Stimulated activated CD4-positive, alpha-beta T cell treated with anti-CD3 and anti-CD28 coated beads, Interleukin-1b, Interleukin-23, amount 100 ng/mL, for 1 hour (primary cell): ENCODE measurements at places on chromosomes 11 and 22.

- no peak for DNase-seq
Measured at GRCh38 chr22:29559853-29560252, 6.3 kb upstream of the THOC5 start.

DNA sequence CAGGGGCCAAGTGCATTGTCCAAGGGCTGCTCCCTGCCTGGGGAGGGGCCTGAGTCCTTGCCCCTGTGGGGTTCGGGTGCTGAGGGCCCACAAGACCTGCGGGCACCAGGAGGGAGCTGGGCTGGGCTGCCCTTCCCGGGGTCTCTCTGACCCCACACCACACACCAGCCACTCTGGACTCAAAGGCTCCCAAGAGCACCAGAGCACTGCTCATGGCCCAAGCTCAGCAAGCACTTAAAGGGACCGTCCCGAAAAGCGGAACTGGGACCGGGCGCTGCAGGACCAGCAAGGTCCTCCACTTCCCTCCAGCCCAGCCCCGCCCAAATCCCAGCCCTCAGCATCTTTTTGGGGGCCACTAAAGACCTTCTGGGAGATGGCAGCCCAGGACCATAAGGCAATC, 5.3 kb downstream of the LSP1 start:
- DNase-seq: no peak

DNA sequence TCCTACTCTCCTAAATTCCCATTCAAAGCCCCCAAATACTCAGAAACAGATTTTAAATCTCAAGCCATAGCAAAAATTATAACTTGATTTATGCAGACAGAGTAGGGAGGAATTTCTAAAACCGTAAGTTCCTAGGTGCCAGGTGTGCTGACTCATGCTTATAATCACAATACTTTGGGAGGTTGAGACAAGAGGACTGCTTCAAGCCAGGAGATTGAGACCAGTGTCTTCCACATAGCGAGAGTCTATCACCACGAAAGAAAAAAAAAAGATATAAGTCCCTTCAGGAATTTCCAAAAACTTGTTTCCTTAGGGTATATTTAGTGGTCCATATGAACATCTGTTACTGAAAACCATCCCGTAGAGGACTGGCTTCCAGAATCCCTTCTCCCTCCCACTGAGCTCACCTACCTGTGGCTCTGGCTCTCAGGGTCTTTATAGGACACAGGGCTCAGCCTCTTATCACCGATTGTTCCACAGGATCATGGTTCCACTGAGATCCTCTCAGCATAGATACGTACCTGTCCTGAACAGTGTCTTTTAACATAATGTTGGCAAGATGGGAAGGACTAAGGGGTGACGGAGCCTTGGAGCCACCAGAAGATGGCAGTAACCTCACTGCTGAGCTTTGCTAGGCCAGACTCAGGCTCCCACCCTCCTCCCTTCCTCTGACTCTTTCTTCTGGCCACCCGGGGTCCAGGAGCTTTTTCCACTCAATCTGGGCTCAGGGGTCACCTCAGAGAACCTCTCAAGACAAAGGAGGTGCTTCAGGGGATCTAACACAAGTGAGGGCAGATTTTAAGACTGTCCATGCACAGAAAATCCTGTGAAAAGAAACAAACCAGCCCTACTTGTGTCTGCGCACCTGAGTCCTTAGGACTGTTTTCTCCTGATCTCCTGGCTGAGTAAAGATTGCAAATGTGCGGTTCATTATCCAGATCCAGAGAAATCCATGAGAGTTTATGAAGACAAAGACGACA, 117.5 kb upstream of the TOP3B start:
- no peak for DNase-seq

- DNase-seq: no peak
Measured at GRCh38 chr11:69335781-69336405, 41.9 kb downstream of the MYEOV start.

DNA sequence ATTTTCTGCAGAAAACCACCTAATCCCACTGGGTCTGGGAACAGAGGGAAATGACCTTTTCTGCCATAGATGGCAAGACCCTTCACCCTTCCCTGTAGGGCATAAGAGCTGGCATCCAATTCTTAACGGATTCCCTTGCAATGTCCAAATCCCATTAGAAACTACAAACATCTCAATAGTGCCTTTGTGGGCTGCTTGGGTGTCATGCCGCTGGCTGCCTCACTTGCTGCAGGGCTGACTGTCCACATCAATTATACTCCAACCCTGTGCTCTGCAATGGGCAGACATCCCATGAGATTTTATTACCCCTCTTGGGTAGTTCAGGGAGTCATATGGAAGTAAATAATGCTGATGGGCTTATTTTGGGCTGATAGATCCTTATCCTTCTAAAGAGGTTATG, 7.3 kb downstream of the GRAP2 start:
- DNase-seq: no peak

- no peak for DNase-seq
Measured at GRCh38 chr11:3949125-3949524, 93.7 kb downstream of the STIM1 start.

- DNase-seq: no peak
Measured at GRCh38 chr22:49687333-49687732, 140.3 kb downstream of the BRD1 start.

DNA sequence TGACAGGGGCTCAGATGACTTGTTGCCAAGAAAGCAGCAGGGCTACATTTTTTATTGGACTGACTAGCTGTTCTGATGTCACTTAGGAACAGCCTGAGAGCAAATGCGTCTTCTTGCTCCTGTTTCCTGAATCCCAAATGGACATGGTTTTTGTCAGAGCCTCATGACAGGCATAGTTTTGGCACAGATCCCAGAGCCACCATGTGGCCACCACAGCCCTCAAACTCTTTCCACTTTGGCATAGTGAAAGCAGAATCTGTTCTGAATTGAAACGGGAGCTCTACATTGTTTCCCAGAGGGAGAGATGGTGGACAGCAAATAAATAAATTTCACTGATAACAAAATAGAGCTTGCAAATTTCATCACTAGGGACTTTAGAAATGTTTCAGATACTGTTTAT, 222.2 kb downstream of the C11orf87 start:
- no peak for DNase-seq

GRCh38 chr11:12662101-12662689, 12.0 kb upstream of the TEAD1 start:
- no peak for DNase-seq

- DNase-seq: no peak
Measured at GRCh38 chr11:122423886-122424285, 231.6 kb upstream of the UBASH3B start.

- DNase-seq: no peak
Measured at GRCh38 chr11:1906611-1907423, 12.7 kb upstream of the TNNT3 start.

- DNase-seq: no peak
Measured at GRCh38 chr11:35419830-35420333, 524 bp upstream of the SLC1A2 start.

DNA sequence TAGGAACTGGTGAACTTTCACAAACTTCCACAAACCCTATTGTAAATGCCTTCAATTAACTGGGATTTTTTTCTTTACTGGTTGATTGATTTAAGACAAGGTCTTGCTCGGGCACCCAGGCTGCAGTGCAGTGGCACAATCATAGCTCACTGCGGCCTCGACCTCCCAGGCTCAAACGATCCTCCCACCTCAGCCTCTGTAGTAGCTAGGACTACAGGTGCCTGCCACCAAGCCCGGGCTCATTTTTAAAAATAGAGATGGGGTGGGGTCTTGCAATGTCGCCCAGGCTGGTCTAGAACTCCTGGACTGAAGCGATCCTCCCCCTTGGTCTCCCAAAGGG, 35.7 kb upstream of the POLA2 start:
- DNase-seq: no peak

- no peak for DNase-seq
Measured at GRCh38 chr11:78465169-78465942, 47.7 kb upstream of the GAB2 start.

DNA sequence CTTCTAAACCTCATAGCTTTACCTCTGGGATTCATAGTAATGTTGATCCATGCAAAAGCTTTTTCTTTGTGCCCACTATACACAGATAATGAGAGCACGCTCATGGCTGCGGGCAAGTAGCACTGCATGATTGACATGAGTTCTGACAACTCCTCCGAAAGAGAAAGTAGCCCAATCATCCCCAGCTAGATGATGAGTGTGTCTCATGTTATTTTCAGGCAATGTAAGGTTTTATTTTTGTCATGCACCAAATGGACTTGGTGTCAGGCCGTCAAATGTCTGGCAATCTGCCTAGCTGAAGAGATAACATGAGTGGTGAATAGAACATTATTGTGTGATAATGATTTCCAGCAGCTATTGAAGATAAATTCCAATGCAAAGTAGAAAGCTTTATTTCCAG, 662.6 kb downstream of the NTM start:
- no peak for DNase-seq

GRCh38 chr11:57466680-57467079, 6.4 kb downstream of the RTN4RL2 start:
- DNase-seq: no peak

DNA sequence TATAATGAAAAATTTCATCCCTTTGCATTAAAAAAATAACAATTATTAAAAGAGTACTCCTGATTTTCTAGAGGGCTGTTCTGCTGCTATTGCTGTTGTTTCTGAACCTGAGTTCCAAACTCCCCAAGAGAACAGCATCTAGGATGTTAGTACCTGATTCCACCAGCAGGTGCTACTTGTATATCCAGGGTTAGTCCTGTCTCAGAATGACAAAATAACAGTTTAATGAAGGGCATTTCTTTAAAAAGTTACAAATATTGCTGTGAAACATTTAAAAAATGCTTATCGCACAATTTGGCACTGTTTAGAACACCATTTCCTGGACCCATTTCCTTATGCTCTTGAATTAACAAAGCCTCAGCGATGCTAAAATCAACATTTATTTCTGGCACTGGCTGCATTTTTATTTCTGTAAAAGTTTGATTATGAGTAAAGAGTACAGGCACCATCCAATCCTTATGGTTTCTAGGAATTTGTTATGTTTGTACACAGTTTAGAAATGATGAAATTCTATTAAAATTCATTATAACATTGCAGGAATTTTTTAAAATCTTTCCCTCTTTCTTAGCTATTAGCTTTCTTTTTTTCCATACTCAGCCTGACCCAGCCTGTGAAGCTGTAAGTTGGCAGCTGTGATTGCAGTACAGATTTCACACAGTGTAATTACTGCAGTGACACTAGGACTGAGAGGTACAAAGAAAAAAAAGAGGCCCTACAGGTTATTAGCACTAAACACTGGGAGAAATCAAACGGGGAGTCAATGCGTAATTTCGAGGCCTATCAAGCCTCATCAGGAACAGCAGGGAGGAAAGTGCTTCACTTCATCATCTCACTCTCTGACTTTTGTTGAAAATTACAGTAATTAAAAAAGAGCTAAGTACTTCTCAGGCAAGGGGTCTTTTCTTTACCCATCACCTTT, 208.8 kb downstream of the DCDC1 start:
- no peak for DNase-seq

GRCh38 chr11:35165030-35165422, 26.1 kb downstream of the CD44 start:
- DNase-seq: no peak

GRCh38 chr11:69010361-69010891, 2.6 kb downstream of the MRGPRF start:
- no peak for DNase-seq

DNA sequence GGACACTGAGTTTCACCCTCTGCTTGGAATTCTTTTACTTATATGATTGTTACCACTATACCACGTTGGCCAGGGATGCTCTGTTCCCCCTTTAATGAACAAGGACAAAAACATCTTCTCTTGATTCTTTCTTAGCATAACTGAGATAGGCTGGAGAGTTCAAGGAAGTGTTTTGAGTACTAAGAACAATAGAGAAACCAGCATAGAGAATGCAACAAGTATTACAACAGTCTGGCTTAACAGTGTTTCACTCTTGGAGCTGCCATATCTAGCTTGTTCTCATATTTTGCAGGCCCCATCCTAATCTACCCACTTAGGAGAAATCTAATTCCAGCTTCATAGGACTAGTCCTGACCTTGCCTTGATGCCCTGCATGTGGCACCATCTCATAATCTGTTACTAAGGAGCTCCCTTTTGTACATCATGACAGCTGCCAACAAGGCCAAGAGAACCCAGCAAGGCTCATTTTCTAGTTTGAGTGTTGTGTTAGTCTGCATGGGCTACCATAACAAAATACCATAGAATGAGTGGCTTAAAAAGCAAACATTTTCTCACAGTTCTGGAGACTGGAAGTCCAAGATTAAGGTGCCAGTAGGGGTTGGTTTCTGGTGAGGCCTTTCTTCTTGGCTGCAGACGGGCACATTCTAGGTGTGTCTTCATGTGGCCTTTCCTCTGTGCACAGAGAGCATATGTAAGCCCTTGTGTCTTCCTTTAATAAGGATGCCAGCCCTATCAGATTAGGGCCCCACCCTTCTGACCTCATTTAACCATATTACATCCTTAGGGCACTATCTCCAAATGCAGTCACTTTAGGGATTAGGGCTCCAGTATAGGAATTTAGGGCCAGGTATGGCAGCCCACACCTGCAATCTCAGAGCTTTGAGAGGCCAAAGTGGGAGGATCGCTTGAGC, 37.8 kb downstream of the PACS1 start:
- no peak for DNase-seq

DNA sequence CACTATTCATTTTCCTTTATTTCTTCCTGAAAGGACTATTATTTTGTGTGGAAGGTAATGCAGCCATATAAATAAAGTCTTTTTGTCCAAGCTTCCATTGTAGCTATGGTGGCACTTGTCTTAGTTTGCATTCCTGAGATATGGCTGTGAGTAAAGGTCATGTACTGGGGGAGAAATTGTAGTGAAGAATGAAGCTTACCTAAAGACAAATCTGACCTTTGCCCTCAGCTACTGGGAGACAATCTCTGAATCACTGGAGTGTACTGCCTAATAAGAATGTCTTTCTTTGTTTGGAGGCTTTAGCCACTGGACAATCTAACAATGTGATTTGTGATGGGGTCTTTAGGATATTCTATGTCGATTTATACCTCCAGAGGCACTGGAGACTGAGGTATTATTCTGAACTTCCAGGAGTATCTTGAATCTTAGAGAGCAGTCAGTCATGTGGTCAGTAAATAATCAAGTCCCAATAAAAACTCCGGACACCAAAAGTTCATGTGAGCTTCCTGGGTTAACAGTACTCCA, 39.7 kb upstream of the OR5AK2 start:
- no peak for DNase-seq

GRCh38 chr11:27700351-27701301, at the start of gene BDNF:
TSS of gene BDNF (minus strand) at chr11:27700455. CDS start at chr11:27658564, 41,891 bp downstream.
- DNase-seq: no peak

DNA sequence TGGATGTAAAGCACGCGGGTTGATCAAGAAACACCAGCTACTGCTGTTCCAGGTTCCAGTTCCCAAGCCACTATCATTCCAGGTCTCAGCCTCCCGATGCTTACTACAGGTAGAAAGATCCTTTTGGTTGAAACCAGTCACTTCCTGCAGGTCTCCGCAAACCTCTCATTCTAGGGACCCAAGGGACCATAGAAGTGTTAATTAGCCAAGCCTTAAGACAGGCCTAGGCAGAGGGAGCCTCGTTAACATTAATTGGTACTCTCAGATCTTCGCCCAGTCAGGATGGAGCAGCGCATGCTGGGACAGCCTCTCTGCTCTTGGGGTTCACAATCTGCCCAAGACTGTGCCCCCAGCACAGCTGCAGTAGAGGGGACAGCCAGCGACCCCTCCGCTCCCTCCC, 11.2 kb upstream of the OAF start:
- DNase-seq: no peak
